ENCODE measurements at places on chromosomes 6 and 20.
A peak's percentile ranks its signal among the peaks of the same experiment; 100 is the strongest.

GRCh38 chr6:3305216-3305565 is 46.4 kb downstream of the PSMG4 start:
- no peak for DNase-seq

GRCh38 chr6:144338951-144339700 is 54.0 kb downstream of the UTRN start:
- no peak for DNase-seq

GRCh38 chr6:37867756-37868446 is 48.4 kb downstream of the ZFAND3 start:
- DNase-seq, result no peak

DNA sequence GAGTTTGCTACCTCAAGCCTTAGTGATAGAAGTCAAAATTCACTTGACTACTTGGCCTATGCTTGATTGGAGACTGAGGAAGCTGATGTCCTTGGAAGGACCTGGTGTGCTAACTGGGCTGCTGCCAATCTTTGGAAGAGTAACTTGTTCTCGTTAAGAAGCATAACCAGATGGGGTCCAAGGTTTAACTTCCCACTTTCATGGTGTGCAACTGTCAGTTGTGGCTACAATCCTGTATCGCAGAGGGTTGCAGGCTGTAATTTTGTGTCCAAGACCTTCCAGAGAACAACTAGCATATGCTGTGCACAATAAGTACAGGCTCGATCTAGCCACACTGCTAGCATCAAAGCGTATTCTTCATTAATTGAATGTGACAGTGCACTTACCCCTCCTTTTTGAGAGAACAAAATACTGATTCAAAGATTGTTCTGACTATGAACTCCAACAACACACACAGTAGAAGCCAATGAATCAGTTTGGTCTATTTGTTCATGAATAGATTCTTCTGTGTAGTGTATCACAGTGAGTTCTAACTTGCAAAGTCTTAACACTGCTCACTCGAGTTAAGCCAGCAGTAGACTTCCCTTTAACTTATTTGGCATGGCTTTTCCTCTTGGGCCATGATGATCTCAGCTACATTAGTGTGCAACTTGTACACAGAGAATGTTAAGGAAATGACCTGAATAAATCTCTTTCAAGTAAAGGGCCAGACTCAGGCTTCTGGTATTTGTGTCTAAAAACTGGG is 15.8 kb upstream of the PLCB1 start:
- no peak for DNase-seq

GRCh38 chr6:90179190-90180169 is 117.2 kb downstream of the BACH2 start:
- no peak for DNase-seq

DNA sequence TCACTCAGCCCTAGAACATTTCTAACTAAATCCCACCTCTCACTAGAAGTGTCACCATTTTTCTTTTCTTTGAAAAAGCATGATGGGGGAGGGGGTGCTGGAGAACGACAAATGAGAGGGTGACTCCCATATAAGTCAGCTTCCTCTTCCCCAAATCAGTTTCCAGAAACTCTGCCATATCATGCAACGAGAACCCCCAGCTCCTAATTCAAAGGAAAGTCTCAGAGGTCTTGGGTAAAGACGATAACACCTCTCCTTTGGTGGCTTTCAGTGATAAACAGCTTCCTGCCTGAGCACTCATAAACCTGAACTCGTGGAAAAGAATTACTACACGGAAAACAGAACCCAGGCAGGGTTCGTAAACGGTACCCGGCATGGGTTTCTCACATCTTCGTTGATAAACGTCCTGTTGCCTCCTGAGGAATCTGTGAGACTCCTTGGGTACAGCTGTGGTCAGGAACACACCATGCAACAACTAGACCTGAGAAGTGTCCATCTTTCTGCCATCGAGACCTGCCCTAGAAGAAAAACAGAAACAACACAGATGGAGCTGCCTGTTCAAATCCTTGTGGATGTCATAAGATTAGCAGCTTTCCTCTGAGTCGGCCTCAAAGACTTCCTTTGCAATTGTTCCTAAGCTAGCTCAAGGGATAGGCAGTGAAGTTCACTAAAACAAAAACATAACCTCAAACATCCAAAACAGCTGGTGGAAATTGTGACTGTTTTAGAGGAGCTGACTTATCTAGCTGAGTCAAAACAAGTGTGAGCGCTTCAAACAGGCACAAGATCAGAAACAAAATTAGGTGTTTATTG is 185.8 kb upstream of the PRDM1 start:
- DNase-seq, result no peak

DNA sequence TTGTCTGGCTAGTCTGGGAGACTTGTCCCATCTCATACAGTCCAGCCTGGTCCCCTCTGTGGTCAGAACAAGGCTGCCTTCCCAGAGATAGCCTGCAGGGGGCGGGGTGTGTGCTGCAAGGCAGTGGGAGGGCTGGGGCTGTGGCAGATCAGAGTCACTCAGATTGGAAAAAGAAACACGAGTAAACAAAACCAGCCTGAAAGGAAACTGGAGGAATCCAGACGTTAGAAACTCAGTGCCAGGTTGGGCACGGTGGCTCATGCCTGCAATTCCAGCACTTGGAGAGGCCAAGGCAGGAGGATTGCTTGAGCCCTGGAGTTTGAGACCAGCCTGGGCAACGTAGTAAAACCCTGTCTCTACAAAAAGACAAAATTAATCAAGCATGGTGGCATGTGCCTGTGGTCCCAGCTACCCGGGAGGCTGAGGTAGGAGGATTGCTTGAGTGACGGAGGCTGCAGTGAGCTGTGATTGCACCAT is 20.2 kb downstream of the LEMD2 start:
- DNase-seq, result no peak

DNA sequence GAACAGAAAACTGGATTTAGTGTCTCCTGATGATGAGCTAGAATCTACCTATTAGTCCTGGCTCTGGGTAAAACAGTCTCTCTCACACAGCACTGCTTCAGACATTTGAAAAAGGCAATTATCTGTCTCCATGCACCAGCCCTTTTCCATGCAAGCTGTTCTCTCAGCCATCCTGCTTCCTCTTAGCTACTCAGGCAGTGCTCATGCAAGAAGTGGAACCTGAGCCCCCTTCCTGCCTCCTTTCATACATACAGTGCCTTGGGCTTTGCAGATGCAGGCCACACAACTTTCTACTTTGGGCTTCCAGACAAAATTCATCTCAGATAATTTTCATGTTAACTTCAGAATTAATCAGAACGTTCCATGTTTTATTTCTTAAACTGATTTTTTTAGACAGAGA is 151.3 kb downstream of the RALGAPA2 start:
- no peak for DNase-seq

DNA sequence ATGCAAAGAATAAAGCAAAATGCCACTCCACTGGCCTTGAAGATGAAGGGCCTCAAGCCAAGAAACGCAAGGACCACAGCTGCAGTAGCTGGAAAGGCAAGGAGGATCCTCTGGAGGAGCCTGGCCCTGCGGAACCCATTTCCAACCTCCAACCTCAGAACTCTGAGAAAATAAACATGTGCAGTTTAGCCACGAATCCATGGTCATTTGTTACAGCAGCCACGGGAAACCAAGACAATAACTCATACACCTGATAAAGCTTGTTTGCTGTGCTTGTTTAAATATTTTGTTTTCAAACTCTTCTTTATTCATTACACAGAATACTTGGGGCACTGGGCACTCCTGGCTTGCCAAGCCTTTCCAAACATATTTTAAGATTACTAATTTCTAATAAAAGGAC is 10.4 kb downstream of the SERPINB6 start:
- DNase-seq, result no peak

DNA sequence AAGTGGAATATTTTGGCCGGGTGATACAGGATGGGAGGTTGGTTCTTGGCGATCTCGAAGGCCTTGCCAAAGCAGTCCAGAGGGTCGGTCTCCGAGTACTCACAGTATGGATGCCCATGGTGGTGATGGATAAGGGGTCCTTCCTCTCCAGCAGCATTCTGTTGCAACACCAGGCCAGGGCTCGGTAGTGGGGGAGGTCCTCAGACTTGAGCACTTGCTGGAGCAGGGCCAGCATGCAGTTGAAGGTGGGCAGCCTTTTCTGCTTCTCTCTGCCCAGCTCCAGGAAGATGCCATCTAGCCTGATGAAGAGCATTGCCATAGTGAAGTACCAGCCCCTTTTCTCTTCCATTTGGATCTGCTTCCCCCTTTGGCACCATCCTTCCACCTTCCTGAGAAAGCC is 99.4 kb upstream of the MCHR2 start:
- DNase-seq, result no peak

DNA sequence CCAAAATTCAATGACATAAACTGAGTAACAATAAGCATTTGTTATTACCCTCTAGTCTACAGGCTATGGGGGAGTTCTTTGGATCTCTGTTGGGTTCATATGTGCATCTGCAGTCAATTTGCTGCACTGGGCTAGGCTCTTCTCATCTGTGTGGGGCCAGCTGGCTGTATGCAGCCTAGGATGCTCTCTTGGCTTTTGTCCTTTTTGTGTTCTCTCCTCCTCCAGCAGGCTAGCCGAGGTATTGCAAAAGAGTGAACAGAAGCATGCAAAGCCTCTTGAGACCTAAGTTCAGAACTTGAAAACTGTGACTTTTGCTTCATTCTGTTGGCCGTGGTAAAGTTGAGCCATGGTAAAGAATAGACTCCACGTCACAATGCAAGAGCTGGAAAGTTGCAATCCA is 62.8 kb upstream of the FOXO3 start:
- DNase-seq, result no peak

DNA sequence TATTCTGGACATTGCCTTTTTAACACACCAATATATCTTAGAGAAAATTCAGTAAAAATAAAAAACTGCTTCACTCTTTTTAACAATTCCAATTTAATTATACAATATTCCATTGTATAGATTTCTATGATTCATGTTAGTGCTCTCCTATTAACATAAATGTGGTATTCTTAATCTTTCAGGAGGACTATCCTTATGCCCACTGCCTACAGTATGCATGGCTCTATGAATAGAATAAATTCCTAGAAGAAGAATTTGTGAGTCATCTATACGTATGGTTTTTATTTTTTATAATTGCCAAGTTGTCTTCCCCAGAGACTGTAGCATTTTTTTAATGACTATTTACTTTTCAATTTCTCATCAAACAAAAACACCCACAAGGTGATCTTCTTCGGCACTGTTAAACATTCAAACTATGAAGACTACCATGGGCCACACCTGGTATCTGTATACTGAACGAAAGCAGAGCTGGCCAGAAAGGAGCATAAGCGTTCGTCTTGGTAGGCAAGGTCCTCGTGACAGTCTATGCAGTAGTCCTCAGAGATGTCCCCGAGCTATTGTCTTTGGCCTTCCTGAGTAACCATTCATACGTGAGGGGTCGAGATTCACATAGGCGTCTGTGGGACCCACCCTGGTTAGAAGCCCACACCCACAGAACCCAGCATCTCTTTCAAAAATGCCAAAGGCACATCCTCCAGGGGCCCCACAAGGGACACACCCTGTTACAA is 74.6 kb downstream of the KIF16B start:
- no peak for DNase-seq

DNA sequence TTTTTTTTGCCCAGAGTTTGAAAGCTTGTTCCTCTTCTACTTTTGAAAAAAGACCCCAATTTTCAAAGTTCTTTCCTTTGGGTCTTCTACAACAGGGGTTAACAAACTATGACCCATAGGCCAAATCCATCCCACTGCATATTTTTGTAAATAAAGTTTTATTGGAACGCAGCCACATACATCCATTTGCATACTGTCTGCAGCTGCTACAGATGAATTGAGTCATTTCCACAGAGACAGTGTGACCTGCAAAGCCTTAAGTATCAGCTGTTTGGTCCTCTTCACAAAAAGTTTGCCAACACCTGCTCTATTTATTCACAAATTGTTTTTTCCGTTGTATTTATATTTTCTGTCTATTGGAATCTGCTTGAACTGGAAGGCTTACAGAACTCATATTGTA is 189.2 kb downstream of the TBC1D7 start:
- no peak for DNase-seq

- DNase-seq, result peak; percentile 38
Observed at GRCh38 chr20:50186151-50186885, 4.3 kb upstream of the CEBPB start.

DNA sequence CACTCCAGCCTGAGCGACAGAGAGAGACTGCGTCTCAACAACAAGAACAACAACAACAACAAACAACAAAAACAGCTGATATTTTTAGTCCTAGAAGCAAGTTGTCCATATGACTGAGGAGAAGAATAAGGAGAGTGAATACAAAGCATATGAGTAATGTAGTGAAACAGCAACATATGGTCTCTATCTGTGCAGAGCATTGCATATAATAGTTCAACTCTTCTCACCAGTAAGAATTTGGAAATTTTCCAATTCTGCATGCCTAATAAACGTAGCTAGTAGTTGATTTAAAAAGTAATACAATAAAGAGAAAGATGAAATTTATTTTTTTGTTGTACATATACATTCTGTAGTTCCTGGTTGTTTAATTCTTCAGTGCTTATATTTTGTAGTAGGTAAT is 129.7 kb upstream of the FAM83B start:
- no peak for DNase-seq

- no peak for DNase-seq
Observed at GRCh38 chr20:11686820-11687543, 230.7 kb upstream of the BTBD3 start.

- no peak for DNase-seq
Observed at GRCh38 chr6:81562169-81562568, 190.3 kb downstream of the TENT5A start.

DNA sequence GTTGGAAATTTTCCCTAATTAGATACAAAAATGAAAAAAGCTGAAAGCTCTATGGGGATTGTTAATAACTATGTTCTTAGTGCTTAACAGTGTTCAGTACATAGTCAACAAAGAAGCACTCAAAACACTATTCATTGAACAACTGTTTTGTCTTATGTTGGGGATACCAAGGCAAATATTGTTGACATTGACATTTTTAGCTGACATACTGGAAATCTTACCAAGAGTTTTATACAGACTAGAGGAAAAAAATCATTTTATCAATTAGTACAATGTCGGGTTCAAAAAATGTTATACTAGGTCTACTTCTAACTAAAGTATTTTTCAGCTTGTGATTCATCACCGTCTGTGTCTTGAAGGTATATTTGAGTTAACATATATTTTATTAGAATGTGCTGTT is 40.2 kb downstream of the KLHL31 start:
- no peak for DNase-seq

- no peak for DNase-seq
Observed at GRCh38 chr6:29811377-29811776, 16.2 kb upstream of the HLA-G start.

DNA sequence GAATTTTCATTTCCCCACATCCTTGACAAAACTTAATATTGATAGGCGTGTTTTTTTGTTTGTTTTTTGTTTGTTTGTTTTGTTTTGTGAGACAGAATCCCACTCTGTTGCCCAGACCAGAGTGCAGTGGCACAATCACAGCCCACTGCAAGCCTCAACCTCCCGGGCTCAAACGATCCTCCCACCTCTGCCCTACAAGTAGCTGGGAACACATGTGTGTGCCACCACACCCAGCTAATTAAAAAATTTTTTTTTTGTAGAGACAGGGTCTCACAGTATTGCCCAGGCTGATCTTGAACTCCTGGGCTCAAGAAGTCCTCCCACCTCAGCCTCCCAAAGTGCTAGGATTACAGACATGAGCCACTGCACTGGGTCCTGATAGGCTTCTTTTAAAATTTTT is 9.2 kb downstream of the CEP57L1 start:
- DNase-seq, result no peak

- DNase-seq, result no peak
Observed at GRCh38 chr20:7264137-7264536, 496.7 kb downstream of the BMP2 start.
